ENCODE measurements at places on chromosomes 4 and X.

GRCh38 chrX:112874614-112875013 is 34.0 kb upstream of the AMOT start:
- DNase-seq: no peak

DNA sequence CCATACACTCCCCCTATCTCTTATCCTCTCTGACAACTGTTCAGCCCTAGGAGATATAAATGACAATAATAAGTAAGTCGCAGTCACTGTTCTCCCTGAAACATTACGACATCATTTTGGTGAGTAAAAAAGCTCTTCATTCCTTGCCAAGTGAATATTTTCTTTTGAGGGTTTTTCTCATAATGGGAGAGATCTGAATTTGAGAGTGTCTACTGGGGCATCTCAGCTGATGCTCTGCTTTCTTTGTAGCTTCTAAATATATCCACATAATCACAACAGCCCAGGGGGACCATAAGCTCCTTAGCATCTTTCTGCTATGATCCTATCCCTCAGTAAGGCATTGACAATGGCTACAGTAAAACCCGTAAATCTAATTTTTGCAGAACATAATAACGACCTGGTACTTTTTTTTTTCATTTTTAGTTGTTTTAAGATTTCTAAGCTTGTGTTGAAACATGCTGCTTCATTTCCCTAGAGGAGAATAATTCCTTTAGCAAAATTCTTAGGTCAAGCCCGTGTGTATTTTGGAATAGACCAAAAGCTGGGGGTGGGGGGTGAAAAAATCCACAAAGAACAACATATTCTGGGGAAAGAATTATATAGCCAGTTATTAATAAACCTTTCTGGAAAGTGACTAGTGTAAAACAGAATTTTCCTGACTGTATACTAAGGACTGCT is 78.1 kb upstream of the GPM6B start:
- DNase-seq: no peak

DNA sequence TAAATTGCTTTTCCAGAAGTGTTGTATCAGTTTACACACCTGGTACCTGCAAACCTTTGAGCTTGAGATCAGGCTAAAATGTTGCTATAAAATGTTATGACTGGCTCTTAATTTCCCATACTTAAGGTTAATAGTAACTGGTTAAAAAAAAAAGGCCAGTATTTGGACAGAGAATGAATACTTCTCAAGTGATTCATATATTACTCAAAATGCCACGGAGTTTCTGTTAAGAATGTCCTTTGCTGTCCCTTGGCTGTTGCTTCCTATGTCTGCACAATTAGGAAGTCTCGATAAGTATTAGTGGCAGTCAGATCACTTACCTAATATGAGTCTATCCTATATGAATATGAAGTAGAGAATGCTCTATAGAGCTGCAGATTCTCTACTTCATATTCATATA is 232.2 kb upstream of the IGFBP7 start:
- no peak for DNase-seq

DNA sequence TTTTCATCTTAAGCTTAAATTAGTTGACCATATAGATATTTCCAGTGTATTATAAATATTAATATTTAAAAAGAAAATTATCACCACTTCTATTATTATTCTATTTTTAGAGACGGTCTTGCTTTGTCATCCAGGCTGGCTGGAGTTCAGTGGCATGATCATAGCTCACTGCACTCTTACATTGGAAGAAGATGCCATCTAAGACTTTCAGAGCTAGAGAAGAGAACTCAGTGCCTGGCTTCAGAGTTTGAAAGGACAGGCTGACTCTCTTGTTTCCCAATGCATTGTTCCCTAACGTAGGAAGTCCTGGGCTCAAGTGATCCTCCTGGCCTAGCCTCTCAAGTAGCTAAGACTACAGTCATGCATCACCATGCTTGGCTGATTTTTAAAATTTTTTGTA is 75.9 kb downstream of the FIP1L1 start:
- no peak for DNase-seq

- DNase-seq: no peak
Observed at GRCh38 chrX:66221856-66222255, 57.8 kb downstream of the HEPH start.

DNA sequence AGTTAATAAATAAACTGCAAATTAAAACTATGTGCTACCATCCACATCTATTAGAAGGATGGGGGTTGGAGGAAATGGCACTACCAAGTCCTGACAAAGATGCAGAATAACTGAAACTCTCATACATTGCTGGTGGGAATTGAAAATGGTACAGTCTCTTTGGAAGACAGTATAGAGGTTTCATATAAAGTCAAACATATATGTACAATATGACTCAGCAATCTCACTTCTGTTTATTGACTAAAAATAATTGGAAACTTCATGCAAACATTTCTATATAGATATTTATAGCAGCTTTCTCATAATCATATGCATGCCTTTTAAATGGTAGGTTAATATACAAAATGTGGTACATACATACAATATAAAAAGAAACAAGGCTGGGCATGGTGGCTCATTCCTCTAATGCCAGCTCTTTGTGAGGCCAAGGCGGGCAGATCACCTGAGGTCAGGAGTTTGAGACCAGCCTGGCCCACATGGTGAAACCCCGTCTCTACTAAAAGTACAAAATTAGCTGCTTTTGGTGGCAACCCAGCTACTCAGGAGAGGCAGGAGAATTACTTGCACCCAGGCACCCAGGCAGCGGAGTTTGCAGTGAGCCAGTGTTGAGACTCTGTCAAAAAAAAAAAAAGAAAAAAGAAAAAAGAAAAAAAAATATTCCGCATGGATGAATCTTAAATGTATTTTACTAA is 225.0 kb upstream of the CXXC4 start:
- no peak for DNase-seq

DNA sequence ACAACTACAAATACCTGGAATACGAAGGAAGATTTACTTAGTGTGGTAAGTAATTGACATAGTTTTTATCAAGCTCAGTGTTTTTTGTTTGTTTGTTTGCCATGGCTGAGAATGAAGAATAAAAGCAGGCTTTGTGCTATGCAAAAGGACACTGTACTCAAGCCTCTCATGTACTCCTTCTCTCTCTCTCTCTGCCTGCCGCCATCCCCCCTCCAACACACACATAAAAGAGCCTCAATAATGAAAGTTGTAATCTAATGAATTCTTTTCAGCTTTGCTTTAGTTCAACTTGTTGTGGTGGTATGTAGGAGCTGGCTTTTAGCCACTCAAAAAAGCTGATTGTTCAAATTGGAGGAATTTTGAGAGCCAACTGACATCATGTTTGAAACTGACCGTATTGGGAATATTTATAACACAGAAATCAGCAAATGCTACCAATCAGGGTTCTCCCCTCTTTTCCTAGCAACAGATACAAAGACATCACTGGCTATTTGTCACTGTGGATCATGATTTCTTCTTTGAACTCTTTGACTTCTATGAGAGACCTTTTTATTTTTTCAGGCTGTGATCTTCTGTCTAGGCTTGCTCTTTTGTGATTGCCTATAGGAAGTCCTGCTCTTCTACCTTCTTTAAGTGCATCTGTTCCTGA is 1148.8 kb downstream of the RAPGEF2 start:
- no peak for DNase-seq

DNA sequence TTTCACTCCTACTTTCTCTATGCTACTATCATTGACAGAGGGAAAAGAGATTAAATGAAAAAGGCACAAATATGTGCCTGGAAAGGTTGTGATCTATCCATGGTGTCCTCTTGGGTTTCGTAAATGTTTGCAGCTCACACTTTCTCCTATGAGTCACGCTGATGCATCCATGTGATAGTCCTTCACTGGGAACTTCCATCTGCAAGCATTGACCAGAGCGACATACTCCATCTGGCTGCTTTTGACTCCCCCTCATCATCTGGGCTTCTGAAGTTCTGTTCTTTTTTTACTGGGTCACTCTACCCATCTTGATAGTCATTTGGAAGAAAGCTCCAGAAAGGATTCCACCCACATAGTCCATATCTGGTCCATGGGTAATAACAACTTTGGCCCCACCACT is 84.7 kb upstream of the NDST3 start:
- no peak for DNase-seq

GRCh38 chrX:67718926-67719325 is 175.1 kb downstream of the AR start:
- no peak for DNase-seq

- peak; percentile 50 for DNase-seq
Observed at GRCh38 chrX:102155806-102156179, at the start of gene BEX5. TSS of gene BEX5 (minus strand) at chrX:102155977. CDS start at chrX:102154265, 1,712 bp downstream.

GRCh38 chrX:104522386-104522785 is 43.6 kb upstream of the IL1RAPL2 start:
- DNase-seq: no peak

DNA sequence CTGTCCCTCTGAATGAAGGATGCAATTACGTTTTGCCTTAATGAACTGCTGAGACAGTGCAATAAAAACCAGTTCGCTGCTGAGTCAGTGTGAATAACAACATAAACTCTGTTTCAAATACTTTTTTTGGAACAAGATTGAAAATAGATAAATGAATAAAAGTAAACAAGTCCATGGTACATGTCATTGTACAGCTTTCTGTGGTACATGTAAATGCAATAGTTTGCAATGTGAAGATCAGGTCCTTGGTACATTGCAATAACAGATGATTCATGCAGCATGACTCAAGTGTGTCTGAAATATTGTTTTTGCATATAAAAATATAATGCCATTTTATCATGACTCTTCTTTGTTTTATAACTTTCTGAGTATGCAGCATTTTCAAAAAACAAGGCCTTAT is 193.4 kb upstream of the PACRGL start:
- DNase-seq: no peak

DNA sequence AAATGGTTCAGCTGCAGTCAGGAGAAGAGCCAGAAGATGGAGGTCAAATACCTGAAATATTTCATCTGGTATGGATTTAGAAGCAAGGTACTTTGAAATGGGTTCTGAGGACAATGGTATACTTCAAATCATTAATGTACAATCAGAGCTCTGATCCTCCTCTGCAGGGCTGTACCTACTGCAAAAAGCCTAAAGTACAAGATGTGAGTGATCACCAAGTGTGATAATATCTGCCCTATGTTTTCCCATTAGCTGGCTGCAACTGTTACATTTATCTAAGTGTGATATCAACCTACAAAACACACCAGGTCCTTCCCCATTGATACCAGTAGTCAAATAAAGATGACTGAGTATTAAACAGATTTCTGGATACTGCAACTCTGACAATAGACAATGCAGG is 25.1 kb downstream of the HDX start:
- no peak for DNase-seq

DNA sequence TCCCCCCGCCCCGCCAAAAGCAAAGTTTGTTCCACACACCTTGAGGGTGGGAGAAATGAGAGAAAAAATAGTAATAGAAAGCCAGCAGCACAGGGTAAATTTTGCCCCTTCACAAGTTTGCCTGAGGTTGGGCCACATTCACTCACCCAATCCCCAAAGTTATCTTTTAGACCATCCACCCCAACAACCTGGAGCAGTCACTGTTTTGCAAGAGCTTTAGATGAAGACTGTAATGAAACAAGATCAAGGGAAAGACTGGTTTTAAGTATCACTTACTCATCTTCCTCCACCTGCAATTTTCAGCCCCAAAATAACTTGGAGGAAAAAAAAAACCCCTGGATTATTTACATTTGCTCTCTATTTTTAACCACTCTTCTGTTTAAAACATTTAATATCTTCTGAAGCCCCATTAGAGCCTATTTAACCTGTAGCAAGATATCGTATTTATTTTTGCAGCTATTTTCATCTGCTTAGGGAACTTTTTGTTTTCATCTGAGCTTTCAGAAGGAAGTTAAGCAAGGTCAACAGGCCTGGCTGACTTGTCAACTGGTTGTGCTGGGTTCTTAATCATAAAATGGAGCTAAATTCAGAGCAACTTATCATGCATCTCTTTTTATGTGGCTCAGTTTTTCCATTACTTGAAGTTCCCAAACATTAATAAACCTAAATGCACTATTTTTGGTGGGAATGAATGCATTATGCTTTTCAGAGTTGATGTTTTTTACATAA is 24.6 kb upstream of the TBL1X start:
- no peak for DNase-seq

DNA sequence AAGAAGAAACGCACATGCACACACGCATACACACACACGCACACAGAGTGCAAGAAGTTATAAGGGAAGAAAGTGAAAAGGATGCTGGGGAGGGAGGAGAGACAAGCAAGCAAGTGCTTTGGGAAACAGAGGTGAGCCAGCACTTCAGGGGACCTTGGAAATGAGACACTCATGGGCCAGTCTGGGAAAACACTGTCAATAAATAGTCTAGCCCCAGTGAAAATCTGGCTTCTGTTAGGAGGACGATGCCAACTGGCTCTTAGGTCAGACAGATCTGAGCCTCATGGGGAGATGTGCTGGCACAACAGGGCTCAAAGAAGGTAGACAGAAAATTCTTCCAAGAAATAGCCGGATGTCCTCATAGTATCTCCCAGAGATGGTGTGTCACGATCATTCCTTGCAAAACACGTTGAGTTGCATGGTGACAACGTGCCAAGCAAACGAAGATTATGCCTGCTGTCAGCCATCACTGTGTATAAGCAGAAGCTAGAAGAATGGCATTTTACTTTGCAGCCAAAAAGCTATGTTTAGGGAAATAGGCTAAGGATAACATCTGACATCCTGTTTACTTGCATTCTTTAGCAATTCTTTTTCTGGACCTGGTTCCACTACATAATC is 557 bp upstream of the ARHGEF6 start:
- DNase-seq: no peak

- DNase-seq: peak; percentile 1
Observed at GRCh38 chrX:110317061-110317819, 645 bp downstream of the AMMECR1 start.

DNA sequence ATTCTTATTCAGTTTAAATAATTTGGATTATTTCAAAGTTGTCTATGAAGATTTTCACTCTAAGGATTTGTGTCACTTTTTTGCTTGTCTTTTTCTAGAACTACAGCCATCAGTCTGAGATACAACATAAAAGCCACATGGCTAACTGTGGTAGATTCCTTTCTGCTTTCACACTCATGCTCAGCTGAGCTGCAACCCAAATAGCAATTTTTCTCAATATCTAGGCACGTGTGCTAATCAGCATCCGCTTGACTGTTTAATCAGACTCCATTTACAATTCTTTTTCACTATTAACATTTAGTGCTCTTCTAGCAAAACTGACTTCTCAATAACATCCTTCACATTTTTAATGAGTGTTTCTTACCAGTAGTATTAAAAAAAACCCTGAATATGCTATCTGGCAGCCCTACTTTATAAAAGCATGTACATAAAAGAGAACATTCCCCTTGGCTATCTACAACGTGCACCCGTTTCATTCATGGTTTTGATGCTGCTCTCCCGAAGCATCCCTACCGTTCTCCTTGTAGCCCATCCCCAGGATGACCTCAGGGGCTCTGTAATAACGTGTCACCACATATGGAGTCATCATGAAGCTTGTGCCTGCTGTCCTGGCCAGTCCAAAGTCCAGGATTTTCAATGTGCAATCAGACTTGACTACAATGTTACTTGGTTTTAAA is 259.2 kb downstream of the MAPK10 start:
- no peak for DNase-seq

DNA sequence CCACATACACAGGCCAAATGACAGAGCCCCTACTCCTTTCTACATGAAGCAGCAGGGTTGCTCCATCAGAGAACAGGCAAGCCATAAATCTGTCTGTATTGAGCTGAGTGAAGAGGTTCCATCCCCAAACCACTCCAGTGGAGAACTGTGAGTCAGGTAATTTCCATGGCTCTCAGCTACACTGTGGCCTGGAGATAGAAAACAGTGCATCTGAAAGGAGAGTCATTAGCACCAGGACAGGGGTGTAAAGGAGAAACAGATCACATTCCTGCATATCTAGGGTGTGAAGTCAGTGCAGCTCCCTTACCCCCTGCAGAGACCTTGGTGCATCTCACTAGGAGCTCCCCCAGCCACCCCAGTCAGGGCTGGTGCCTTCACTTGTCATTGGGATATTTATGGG is 314.7 kb downstream of the CHIC1 start:
- DNase-seq: no peak

All from effector memory CD4-positive, alpha-beta T cell (primary cell).